D721Med (cell line): ENCODE measurements at places on chromosomes 12 and 14.

- no peak for DNase-seq
Observed at GRCh38 chr14:21884995-21885394, 211.4 kb upstream of the OR4E1 start.

GRCh38 chr12:101582937-101583336, 11.8 kb upstream of the MYBPC1 start:
- DNase-seq: no peak

DNA sequence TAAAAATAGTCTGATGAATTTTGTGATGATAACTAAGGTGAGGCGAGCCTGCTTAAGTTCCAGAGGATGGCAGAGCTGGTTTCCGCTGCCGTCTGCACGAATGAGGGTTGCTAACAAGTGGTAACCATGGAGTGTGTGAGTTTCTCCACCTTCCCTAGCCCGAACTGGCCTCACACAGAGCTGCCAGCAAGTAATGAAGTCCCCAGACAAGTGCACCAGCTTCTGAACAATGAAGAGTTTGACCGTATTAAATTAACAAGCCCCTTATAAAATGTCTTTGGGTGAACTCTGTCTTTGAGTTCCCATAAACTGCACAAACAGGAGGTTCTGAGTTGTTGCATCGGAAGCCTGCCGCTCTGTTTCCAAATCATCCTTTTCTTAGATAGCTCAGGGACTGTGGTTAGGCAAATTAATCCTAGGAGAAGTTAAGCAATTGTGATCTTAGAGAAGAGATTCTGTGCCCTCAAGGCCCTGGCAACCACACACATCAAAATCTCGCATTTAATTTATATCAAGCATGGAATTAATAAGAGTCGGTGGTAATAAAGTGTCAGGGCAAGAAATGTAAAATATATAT, 274.1 kb upstream of the DAAM1 start:
- no peak for DNase-seq

DNA sequence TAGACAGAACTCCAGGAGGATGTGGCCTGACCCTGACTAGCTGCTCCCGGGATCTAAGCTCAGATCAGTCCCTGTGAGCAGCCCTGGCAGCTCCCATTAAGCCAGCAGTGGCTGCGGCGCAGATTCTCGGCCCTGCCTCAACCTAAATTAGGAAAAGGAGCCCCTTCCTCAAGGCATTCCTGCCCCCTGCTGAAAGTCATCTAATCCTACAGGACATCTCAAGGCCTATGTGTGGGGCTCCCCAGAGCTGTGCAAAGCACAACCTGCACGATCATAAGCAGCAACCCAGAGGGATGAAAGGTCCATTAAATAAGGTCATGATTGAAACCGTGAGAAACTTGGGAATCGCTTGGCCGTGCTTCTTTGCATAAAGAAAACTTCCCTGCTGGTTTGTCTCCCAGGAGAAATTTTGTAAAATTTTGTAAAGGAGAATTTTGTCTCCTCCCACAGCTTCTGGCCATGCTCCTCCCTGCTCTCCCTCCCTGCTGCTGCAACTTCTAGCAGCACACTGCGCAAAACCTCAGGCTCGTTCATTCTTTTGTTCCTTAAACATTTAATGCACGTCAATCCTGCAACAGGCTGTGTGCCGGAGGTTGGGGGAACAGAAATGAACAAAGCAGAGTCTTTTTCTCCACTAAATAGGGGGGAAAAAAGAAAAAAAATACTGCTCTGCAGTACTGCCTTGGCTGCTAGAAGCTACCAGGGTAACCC, 96.6 kb upstream of the SLC35F4 start:
- no peak for DNase-seq

GRCh38 chr14:70069186-70069585, 119.6 kb downstream of the SLC8A3 start:
- no peak for DNase-seq

- DNase-seq: no peak
Observed at GRCh38 chr12:114671443-114672411, 12.2 kb downstream of the TBX3 start.

- DNase-seq: no peak
Observed at GRCh38 chr14:31097081-31097480, 70.9 kb upstream of the STRN3 start.

GRCh38 chr12:100573292-100574186, at the start of gene GAS2L3:
Gene GAS2L3, plus strand, starts transcription at chr12:100573684. Its CDS starts 21,221 bp downstream, at chr12:100594905.
- DNase-seq: peak; percentile 42

DNA sequence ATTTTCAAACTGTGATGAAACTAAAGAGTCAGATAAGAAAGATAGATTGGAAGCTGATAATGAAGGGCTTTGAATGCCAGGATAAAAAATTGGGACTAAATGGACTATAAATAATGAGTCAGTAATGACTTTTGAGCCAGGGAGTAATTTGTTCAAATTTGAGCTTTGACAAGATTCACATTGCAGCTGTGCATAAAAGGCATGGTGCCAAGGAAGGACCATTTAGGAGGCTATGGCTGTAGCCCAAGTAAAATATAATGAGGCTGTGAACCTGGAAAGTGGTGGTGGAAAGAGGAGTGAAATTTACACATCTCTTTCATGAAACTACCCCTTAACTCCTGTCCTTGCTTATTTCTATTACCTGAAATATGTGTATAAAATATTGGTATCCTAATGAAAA, 218.5 kb downstream of the SLC6A15 start:
- DNase-seq: no peak

DNA sequence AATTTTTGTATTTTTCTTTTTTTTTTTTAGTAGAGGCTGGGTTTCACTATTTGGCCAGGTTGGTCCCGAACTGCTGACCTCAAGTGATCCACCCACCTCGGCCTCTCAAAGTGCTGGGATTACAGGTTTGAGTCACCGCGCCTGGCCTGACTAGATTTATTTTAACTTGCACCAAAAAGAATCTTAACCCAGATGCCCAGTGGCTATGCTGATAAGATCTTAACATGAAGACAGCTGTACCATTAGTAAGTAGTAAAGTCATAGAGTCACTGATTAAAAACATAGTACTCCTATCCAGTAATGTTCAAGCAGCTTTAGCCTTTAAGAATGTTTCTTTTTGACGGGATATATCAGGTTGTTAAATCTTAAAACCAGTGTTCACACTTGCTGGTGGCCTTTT, 1061.8 kb upstream of the FLRT2 start:
- DNase-seq: no peak

GRCh38 chr14:95467232-95467631, 49.2 kb downstream of the SYNE3 start:
- no peak for DNase-seq

- no peak for DNase-seq
Observed at GRCh38 chr14:72608391-72609204, 285.3 kb downstream of the DPF3 start.

GRCh38 chr12:2858334-2858733, 1.5 kb upstream of the TEX52 start:
- no peak for DNase-seq

GRCh38 chr12:15477761-15478160, 155.5 kb downstream of the PTPRO start:
- no peak for DNase-seq

GRCh38 chr14:78007160-78007559, 163.0 kb upstream of the NRXN3 start:
- DNase-seq: no peak

GRCh38 chr14:76212242-76212641, 60.5 kb downstream of the GPATCH2L start:
- DNase-seq: no peak

GRCh38 chr14:33962016-33962415, 11.1 kb upstream of the EGLN3 start:
- no peak for DNase-seq

- no peak for DNase-seq
Observed at GRCh38 chr12:107467716-107468115, 217.9 kb upstream of the PWP1 start.
